Endothelial cell of umbilical vein (primary cell): ENCODE measurements at places on chromosomes 6 and 20.

- no peak for DNase-seq
These were observed 632.9 kb downstream of the MAFB start for GRCh38 chr20:40056171-40056570.

DNA sequence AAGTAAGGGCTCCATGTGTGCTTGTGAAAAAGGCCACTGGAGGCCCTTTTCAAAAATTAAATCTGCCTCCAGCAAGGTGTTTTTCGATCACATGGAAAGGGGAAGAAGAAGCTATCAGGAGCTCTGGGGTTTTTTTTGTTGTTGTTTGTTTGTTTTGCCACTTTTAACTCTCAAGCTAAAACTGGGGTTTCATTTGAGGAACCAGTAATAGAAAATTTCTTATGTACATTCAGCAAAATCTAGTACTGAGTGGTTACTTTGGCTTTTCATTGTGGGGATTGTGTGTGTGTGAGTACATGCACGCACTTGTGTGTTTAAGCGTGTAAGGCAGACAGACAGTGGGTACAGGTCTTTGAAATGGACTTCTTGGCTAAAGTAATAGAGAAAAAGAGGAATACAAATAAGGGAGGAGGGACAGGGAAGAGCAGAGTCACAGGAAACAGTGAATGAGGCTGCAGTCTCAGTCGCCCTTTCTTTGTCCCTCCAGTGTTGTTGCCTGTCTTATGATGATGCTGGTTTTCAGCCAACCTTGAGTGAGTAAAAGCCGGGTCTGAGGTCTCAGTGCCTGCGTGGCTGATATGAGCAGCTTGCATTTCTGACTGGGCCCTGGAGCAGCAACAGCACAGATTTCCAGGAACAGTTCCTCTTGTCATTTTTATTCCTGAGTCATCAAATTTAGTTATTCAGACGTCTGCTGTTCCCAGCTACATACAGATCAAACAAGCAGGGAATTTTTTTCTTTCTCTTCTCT is 26.2 kb downstream of the SLC16A10 start:
- no peak for DNase-seq

- DNase-seq: no peak
These were observed 49.7 kb downstream of the AKAP12 start for GRCh38 chr6:151289399-151290007.

- no peak for DNase-seq
These were observed 164.5 kb upstream of the CST7 start for GRCh38 chr20:24784607-24785006.

DNA sequence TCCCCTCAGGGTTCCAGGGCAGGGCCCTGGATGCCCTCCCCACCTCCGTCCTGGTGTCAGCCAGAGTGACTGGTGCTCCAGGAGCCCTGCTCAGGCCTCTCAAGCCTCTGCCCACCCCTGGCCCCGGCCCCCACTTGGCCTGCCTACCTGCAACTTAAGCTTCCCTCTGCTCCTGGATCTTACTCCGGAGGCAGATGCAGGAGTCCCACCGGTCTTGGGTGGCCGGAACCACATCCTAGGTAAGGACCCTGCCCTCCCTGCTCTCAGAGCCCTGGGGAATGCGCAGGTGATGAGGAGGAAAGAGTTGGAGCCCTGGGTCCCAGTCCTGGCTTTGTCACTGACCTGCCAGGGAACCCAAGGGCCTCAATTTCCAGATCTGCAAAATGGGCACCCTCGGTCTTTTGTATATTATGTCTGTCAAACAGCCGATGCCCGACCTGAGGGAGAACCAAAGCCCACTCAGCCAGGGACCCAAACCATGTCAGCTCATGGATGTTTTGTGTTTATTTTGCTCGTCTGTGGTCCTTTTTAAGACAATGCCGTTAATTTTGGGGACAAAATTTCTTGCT is 34.5 kb upstream of the BPIFA2 start:
- DNase-seq: no peak

GRCh38 chr6:156917213-156917612 is 140.0 kb downstream of the ARID1B start:
- no peak for DNase-seq

DNA sequence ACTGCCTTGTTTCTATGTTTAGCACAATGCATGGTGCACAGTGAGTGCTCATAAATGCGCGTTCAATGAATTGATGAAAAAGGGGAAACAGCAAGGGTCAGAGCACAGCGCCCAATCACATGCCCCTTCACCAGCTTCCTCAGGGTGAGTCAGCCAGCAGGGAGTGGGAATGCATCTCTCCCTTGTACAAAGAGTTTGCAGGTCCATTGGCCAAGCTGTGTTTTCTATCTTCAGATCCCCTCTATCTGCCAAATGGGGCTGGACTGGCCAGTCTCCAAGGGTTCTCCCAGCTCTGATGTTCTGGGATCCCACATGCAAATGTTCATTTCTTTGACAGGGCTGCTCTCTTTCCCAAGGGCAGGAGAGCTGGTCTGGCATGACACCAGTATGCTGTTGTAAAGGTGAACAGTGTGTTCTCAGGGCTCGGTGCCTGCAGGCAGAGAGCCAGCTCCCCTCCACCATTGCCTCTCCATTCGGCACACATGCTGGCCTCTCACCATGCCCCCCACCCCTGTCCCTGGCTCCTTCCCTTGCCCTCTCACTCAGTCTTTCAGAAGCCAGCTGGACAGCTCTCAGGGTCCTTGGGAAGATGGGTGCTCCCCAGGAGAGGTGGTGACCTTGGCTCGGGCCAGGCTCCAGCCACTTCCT is 25.0 kb downstream of the ANGPT4 start:
- no peak for DNase-seq

DNA sequence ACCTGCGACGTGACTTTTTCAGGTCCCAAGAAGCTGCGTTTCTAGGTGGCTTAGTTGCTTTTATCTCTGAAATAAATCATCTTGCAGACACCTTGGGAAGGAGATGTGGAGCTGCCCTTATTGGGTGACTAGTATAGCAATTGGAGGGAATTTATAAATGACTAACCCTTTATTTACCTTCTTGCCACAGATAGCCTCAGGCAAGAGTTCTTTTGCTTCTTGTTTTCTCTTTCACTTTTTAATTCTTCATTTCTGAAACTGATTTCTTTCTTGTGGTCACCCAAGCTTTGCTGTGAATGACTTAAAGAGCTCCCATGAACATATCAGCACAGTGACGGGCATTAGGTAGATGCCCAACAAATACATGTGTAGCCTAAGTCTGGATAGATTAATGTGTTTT is 3.0 kb downstream of the ADGRF4 start:
- no peak for DNase-seq

- no peak for DNase-seq
These were observed 31.3 kb downstream of the TRAM2 start for GRCh38 chr6:52545406-52546119.

GRCh38 chr6:7604506-7604905 is 14.5 kb downstream of the SNRNP48 start:
- DNase-seq: no peak

GRCh38 chr6:131363947-131364834 is 208.8 kb upstream of the ARG1 start:
- DNase-seq: no peak

- peak; percentile 87 for DNase-seq
These were observed 154.0 kb downstream of the JARID2 start for GRCh38 chr6:15399641-15400470.

DNA sequence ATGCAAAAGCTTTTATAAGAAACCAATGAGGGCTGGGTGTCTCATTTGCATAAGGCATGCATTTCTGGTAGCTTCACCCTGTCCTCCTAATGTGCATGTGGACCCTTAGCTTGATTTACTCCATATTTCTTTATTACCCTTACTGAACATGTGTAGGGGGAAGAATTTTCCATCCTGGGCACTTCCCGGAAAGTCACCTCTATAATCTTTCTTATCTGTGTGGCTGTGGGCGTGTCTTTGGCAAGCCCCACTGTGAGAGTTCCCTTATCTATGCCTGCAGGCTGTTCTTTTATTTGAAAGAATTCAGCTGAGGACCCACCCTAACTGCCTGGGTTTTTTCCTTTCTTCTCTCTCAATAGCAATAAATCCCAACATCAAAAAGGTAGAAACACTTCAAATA is 627.8 kb downstream of the DOK5 start:
- DNase-seq: no peak

DNA sequence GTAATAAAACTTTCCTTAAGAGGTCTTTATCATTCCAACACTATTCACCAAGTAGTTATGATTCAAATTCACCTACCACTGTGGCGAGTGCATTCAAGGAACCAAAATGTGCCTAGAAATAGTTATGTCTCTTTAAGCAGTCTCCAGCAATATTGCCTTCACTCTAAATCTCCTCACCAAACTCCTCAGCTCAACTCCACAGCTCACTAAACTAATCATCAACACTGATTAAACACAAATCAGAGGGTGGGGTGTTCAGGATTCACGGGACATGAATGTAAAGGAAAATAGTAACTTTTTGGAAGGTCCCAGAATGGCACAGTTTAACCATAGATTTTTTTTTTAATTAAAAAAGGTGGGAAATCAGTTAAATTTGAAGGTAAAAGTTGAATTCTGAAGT is 70.5 kb upstream of the THEMIS start:
- DNase-seq: no peak

DNA sequence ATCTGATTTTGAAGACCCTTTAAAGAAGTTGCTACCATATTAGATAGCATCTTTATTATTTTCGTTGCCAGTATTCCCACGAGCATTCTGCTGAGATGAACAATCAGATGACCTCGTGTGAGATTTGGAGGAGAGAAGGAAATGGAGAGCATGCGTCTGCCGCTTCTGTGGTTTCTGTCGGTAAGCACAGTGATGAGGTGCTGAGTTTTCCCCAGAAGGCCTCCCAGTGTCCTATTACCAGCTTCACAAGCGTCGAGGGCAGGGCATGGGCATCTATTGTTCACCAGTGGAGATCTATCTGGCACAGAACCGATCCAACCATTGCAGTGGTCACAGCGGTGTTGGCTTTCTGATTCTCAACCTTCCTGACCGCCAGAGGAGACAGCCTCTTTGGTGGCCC is 29.4 kb downstream of the TRAF3IP2 start:
- no peak for DNase-seq

DNA sequence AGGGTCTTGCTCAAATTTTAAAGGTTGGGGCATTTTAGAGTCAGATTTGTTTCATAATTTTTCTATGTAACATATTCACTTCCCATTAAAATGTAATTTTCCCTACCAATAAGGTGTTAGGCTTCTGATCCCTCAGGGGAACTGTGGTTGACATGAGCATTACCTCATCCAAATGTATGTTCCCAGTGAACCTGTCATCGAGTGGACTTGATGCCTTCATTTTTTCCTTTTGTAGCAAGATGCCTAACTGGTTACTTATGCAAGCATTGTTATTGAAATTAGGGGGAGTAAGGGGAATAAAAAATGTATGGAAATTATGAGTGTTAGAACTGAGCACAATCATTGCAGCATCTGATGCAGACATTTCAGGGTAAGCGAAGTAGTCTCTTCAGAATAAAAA is 360.5 kb downstream of the BCKDHB start:
- no peak for DNase-seq

GRCh38 chr6:38320843-38321242 is 318.9 kb downstream of the BTBD9 start:
- no peak for DNase-seq

DNA sequence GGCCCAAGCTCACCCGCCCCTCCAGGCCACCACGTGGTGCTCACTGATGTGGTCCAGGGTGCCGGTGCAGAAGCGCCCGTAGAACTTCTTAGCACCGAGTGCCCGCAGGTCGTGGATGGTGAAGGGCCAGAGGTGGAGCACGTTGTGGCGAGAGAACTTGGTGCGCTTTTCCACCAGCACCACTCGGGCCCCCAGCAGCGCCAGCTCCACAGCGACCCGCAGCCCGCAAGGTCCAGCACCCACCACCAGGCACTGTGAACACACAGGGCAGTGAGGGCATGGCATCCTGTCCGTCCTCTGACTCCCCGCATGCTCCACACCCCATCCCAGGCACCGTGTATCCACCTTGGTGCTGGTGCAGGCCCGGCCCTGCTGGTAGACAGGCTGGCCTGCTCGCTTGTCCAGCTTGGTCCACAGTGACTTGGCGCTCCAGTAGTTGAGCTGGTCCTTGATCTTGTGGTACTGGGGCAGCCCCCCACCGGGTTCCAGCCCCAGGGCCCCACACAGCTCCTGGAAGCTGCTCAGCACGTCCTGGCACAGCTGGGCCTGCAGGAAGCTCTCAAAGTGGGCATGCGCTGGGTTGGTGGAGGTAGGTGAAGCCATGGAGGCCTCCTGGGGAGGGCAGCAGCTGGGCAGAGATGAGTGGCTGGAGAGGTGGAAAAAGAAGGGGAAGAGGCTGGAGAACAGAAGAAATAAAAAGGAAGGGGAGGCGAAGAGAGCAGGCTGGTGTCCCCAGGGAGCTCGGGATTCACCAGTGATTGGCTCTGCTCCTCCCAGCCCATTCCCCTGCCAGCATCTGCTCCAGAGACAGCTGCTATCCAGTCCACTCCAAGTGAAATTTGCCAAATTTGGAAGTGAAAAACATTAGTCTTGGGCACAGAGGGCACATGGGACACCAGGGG is 1.7 kb downstream of the MICAL1 start:
- DNase-seq: no peak

- DNase-seq: no peak
These were observed 771.2 kb upstream of the GJE1 start for GRCh38 chr6:141361559-141361958.

- DNase-seq: no peak
These were observed 391.8 kb upstream of the MMS22L start for GRCh38 chr6:97674802-97675201.

GRCh38 chr6:170112583-170112860 is 178.4 kb downstream of the DLL1 start:
- DNase-seq: no peak

GRCh38 chr6:141491684-141492083 is 641.0 kb upstream of the GJE1 start:
- DNase-seq: no peak

GRCh38 chr6:105810922-105811482 is 275.1 kb upstream of the PRDM1 start:
- DNase-seq: no peak

- DNase-seq: no peak
These were observed 82.3 kb downstream of the CD164 start for GRCh38 chr6:109299776-109300564.

GRCh38 chr6:80227545-80228105 is 121.2 kb downstream of the BCKDHB start:
- no peak for DNase-seq

GRCh38 chr6:131303338-131303930 is 168.2 kb downstream of the AKAP7 start:
- no peak for DNase-seq

DNA sequence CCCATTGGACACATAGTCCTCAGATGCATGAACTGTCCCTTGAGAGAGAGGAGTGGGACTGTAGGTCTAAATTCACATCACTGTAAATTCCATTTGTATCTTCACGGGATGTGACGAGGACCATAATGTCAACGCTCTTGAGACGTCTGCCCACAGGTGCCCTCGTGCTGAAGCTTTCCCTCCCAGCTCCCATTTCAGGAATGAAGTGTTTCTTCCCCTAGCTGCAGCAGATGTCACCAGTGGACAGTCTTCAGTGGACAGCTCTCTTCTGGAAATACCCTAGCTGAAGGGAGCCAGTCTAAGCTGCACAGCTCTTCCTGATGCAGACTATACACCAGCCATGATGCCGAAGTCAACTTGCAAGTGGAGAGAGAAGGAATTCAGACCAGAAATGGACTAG is 217.4 kb upstream of the ECI2 start:
- DNase-seq: no peak

- peak; percentile 51 for DNase-seq
These were observed at the start of gene SNAP91 for GRCh38 chr6:83708970-83709747. Gene SNAP91, minus strand, starts transcription at chr6:83709101. Its CDS starts 1,174 bp downstream, at chr6:83707927.
